Neural progenitor cell (in vitro differentiated cells): ENCODE measurements at places on chromosomes 7 and 10. TPM values are rescaled to one million over a fixed set of nuclear protein-coding genes. Genes with fewer than 3 reads are reported as not detected.

DNA sequence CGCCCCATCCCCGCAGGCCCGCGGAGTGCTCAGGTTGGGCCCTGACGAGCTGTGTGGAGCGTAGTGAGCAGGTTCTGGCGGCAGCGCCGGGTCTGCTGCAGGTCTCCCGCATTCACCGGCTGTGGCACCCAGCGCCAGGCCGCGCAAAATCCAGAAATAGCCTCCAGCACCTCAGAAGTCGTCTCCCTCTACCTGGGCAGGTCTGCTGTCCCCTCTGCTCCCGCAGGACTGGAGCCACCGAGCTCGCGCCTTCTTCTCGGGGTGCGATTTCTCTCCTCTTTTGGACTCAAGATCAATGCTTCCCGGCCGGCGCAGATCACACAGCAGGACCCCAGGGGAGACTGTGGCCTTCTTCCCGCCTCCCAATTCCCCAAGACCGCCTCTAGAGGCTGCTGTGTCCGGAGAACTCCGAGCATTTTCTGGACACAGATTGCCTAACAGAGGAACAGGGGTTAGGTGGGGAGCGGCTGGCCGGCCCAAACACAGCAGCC, 8.4 kb downstream of the TLX1 start:
- DNase-seq = peak; percentile 84

DNA sequence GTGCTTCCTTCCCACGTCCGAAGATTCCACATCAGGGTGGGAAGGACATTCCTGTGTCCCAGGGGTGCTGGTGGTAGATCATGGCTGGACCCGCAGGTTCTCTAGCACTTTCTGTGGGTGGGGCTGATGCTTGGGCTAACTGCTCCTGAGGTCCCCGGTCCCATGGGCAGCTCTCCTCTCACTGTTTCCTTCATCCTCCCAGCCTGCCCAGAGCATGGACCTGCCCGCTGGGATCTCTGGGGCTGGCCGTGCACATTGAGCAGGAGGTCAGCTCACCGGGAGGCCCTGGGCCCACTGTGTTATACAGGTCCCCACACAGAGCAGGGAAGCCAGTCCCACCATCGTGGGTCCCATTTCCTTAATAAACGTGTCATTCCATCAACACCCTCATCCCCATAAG, 502.3 kb downstream of the TCERG1L start:
- no peak for DNase-seq

GRCh38 chr10:78870458-78870857, 198.3 kb upstream of the ZMIZ1 start:
- no peak for DNase-seq

Gene PWWP2B
- 0.34 and 1.5 TPM in 2 replicates for total RNA-seq

DNA sequence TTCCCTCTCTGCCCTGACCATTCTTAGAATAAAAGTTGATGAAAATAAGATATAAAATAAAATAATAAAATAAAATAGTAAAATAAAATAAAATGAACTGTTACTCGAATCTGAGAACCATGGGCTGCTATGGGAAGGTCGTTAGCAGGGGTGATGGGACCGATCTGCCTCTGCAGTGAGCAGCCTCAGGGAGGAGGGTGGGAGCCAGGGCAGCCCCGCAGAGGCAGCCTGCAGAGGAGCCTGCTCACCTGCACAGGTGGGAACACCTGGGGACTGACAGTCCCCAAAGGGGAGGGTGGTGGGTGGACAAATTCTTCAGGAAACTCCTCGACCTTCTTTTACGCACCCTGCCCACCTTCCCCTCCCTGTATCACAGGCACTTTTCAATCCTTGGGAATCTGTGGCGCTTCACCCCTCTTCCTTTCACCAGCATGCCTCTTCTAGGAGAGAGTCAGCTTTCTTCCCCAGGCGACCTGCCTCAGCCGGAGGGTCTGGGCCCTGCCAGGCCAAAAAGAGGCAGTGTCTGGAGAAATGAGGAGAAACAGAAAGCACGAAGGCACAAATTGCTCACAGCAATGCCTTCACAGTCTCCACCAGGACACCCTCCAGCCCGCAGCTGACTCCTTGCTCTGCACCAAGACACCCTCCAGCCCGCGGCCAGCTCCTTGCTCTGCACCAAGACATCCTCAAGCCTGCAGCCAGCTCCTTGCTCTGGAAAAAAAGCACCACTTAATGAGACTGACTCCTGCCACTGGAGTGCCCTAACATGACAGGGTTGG, 368.4 kb upstream of the SHH start:
- DNase-seq = no peak

GRCh38 chr10:437698-438490, 251.6 kb downstream of the DIP2C start:
- DNase-seq = no peak

GRCh38 chr10:31018962-31019361, 12.7 kb downstream of the ZNF438 start:
- DNase-seq = peak; percentile 57

DNA sequence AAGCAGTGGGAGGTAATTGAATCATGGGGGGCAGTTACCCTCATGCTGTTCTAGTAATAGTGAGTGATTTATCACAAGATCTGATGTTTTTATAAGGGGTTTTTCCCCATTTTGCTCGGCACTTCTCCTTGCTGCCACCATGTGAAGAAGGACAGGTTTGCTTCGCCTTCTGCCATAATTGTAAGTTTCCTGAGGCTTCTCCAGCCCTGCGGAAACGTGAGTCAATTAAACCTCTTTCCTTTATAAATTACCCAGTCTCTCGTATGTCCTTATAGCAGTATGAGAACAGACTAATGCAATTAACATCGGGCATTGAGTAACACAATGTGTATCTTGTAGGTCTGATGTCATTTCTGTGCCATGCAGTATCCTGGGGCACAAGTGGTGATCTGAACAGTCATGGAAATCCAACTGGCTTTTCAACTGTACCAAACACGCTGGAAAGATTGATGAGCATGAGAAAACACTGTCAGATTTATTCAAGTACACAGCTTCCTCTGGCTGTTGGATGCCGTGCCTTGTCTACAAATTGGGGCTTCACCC, 208.6 kb upstream of the KIAA1217 start:
- DNase-seq = no peak

Gene SPDYE5
- total RNA-seq = not detected in 2 replicates

DNA sequence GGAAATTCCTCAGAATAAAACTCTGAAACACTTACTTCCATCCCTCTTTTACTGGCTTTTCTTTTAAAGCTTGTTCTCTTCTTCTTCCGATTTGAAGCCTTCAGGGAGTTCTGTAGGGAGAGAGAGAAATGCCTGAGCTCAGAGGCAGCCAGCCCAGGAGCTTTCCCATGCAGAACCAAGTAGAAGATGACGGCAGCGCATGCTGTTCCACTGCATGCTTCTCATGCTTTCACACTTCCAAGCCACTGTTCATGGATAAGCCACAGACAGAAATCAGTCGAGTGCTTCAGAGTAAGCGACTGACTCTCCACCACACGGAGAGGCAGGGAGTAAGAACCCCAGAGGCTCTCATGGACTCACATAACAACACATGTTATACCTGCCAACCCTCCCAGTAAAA, 237.3 kb downstream of the DGKI start:
- no peak for DNase-seq

Gene PIK3AP1
- total RNA-seq = 1.7 and 3.8 TPM in 2 replicates

Gene CALHM3
- not detected in 2 replicates for total RNA-seq

- no peak for DNase-seq
These were observed 125.5 kb downstream of the RNLS start for GRCh38 chr10:88457660-88458059.

Gene CADPS2
- 13.2 and 19.1 TPM in 2 replicates for total RNA-seq

Gene PVRIG
- total RNA-seq = not detected in 2 replicates

GRCh38 chr10:71836596-71836974, 14.5 kb downstream of the PSAP start:
- DNase-seq = no peak
